NCI-H1105 (cell line): ENCODE measurements at places on chromosomes 5 and 9.

GRCh38 chr5:108003178-108003577, 332.4 kb upstream of the EFNA5 start:
- DNase-seq: no peak

- DNase-seq: no peak
These were observed 824.4 kb downstream of the MTRR start for GRCh38 chr5:8693341-8693844.

- DNase-seq: peak; percentile 57
These were observed 178.7 kb downstream of the PPP2R2B start for GRCh38 chr5:146699664-146700418.

DNA sequence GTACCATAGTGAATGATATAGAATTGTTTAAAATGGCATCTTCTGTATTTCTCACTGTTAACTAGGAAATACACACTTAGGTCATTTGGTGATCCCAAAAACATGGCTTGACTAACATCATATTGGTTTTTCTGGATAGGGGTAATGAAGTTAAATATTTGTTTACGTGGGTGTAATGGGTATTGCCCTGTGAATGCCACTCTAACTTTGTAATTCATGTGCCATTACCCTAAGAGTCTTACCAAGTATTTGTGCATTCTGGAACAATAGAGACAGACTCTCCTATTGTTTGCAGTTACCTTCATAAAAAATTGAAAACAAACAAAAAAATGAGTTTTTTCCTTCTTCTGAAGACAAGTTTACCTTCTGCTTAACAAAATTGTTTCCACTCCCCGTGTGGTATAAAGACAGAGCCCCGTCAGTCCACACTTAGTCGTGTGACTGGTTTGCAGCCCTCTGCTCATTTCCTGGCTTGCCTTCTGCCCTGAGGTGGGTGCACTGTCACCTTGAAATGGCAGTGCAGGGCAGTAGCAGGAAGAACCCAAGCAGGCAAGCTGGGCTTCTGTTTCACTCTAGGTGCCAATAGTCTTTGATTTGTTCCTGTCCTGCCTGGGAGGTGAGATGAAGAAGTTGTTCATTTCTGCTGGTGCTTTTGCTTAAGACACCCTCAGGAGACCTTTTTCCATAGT, 9.6 kb upstream of the CATSPER3 start:
- DNase-seq: no peak
